ENCODE measurements at places on chromosomes 1 and 21. TPM values are rescaled to one million over a fixed set of nuclear protein-coding genes. Genes with fewer than 3 reads are reported as not detected.

GRCh38 chr1:197485790-197486189 lies 217.7 kb downstream of the CRB1 start:
- DNase-seq, result no peak

DNA sequence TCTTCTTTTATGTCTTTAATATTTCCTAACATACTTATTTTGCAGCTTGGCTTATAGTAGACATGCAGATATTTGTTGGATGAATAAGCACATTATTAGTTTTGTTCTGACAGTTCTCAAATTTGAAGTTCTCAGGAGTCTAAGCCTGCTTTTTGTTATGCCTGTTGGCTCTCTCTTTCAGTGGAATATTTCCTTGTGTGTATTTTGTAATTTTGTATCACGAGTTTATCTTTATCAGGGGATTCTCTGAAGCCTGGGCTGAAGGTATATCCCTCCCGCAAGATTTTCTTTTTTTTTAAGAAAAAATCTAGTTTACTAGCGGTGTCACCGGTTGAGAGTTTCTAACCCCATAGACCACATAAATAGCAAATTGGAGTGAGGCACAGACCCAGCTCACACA lies 105.9 kb downstream of the RGL1 start:
- no peak for DNase-seq

GRCh38 chr21:21196087-21196486 lies 197.9 kb downstream of the NCAM2 start:
- no peak for DNase-seq

- DNase-seq, result no peak
These were observed 18.5 kb upstream of the LYPLAL1 start for GRCh38 chr1:219155135-219155534.

DNA sequence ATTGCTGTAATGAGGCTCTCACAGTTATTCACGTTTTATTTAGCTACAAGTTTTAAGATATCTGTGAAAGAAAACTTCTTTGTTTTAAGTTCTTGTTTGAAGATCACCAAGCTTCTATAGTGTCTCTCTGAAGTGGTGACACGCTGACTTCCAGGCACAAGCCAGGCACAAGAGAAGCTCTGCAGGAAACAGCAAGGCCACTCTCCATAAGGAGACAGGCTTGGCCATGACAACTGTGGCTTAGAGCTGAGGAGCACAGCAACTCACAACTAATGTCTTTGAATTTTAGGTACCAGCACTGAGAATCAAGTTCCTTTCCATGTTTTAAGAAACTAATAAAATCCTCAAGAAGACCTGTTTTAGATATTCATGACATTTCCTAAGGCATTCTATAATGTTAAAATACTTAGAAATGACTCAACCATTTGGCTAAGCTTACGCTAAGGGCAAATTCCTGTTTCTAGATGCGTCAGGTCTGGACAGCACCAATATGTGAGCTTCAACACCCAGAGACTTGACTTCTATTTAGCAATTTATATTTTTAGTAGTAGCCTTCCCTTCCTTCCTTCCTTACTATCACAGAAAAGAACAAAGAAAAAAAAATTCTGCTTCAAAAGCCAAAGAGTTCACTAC lies 40.2 kb downstream of the APP start:
- DNase-seq, result no peak

GRCh38 chr1:160374306-160375110 lies 7.6 kb downstream of the NHLH1 start:
- DNase-seq, result no peak

DNA sequence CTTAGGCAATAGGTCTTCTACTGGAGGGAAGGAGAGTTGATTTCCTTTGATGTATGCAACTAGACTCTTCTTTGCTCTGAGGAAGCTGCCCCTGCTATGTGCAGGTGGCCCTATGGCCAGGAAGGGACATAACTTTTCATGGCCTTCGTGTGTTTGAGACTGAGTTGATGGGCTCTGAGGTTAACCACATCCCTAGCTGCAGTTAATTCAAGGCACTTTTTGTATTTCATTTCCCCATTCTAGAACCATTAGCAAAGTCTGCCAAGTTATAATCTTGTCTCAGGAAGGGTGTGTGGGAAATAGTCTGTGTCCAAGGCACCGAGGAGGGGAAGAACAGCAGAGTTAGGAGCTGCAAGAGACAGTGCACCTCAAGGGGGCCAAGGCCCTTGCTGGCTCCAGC lies 2.5 kb downstream of the FCRL4 start:
- no peak for DNase-seq

- DNase-seq, result no peak
These were observed 282 bp upstream of the SOD1 start for GRCh38 chr21:31659286-31659535.

PTPRC gene
- 4.8 TPM for polyA plus RNA-seq

GRCh38 chr1:115837341-115837739 lies 3.6 kb downstream of the NHLH2 start:
- DNase-seq, result no peak

DNA sequence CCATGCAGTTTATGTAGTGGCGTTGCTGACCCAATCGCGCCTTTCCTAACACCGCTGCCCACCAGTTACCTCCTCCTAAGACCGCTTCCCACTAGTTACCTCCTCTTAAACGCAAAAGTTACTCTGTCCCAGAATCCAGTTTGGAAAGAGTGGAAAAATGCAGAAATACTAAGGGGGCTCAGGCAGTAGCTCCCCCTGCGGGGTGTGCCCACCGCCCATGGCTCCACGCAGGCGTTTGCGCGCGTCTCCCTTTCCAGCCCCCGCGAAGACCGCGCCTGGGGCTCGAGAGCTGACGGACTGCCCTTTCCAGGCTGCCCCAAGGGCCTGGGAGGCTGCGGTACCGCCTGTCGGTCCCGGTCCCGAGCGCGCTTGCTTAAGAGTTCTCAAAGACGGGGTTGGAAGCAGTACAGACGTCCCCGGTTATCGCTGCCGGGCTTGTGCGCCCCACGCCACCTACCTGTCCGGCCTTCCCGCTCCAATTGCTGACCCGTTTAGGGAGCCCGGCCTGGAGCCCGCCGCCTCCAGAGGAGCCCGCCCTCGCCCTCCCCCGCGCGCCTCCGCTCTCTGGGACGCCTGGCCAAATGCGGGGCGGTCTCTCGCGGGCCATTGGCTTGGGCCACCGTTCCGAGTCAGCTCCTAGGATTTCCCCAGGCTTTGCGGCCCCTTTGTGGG lies 414.1 kb upstream of the ESRRG start:
- DNase-seq, result no peak

TMIGD3 gene
- 0.77 TPM for polyA plus RNA-seq

DNA sequence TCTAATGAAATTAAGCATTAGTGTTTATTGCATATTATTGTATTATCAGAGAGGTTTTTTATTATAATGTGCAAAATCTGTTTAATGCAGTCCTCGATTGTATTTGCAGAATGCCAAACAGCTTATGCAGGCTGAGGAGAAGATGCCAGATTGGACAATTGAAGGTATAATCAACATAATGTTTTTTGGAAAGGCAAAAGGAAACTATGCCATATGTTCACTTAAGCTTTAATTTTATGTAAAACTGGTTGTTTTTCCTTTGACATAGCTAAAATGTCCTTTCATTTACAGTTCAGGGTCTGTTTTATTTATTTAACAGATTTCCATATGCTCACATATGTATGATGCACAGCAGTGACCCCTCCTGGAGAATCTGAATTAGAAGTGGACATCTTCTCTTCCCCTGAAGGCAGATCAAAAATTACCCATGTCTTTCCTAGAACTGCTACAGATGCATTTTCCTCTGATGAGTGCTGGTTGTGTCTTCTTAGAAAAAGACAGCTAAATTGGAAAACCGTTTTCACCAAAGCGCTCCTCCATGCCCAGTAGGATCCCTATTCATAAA lies 143.5 kb upstream of the USH2A start:
- no peak for DNase-seq

DNA sequence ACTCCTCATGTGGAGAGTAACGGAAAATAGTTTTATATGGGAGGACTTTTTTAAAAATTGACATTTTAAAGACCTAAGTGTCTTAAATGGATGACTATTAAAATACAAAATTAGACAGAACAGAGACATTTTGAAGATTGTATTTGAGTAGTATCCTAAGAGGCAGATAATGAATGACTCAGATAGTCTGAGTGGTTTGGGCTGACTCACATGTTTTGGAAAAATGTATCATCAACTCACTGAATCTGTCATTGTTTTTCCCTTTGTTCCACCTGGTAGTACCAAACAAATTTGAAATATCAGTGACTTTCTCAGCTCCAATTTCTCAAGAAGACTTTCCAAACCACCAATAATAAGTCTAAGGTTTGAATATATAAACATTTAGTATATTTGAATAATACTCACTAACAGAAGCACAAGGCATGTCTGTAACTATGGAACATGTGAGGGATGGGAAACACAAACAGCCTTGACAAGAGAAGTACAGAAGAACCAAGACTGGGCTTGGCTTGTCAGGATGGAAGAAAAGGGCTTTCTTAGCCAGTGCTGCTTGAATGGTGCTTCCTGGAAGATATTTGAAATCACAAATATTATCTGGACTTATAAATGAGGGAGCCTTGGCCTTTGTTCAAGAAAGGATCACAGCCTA lies 90.6 kb downstream of the SGIP1 start:
- no peak for DNase-seq

- no peak for DNase-seq
These were observed 7.9 kb upstream of the AK5 start for GRCh38 chr1:77273891-77274290.

DCDC2B gene
- polyA plus RNA-seq, result 2.2 TPM

TAS1R1 gene
- polyA plus RNA-seq, result 0.09 TPM

MYOG gene
- polyA plus RNA-seq, result 0.34 TPM

DNA sequence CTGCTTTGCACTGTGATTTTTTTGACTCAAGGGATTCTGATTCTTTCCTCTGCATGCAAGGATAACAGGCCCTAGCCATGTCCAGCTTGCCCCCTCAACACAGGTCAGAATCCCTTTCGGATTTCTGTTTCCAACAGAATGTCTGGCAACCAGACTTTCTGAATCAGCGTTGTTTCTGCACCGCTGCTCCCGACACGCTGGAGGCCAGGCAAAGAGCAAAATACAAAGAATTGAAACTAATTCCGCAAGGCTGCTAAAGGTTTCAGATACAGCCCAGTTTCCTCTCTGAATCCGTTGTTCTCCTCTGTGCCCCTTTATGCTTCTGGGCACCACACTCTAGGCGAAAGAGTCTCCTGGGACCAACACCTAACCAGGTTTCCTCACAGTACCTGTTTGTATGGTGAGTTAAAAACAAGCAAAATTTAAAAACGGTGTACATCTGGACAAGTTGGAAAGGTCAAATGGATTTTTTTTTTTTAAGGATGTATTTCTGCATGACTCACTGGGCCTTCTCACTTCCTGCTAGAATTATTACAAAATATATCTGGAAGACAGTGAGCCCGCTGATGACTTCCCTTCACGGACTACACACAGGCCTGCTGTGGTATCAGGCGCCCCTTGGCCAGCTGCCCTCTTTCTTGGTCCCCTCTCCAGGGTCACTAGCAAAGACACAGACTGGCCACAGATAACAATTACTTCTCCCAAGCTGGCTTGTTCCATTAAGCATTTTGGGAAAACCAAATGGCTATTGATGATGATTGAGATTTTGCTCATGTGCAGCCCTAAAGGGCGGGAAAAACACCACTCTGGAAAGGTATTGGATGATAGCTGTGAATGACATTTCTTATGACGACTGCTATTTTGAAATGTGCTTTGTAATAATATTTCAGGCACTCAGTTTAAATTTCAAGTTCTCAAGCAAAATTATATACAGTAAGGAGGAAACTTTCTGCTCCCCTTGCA lies 118.3 kb downstream of the TGFB2 start:
- no peak for DNase-seq

GRCh38 chr21:20739421-20739820 lies 258.8 kb upstream of the NCAM2 start:
- DNase-seq, result no peak

DNA sequence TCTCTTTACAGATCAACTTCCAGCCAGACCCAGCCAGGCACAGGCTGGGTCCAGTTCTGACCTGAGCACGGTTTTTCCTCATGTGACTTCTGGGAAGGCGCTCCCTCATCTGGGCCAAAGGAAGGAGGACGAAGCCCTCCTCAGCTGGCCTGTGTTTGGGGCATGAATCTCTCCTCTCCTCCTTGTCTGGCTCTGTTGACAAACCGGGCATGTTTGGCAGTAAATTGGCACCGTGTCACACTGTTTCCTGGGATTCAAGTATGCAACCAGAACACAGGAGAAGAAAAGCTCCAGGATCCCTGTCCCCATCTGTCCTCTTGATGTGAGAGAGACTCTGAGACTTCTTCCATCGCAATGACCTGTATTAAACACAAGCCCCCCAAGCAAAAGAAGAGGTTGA lies 18.3 kb downstream of the NECAP2 start:
- DNase-seq, result no peak

RGS4 gene
- polyA plus RNA-seq, result 8.6 TPM
